ENCODE measurements at places on chromosomes 7 and 10.

DNA sequence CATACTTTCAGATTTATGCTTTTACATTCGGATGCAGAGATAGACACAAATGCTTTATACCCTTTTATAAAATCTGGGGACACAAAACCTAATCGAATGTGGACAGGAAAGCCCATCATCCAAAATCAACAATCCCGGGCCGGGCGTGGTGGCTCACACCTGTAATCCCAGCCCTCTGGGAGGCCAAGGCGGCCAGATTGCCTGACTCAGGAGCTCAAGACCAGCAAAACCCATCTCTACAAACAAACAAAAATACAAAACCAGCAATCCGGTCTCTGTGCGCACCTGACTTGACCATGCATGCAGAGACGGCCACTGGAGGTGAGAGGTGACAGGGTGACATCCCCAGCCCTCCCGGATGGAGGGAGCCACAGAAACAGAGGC lies 13.5 kb downstream of the COBL start:
- no peak for DNase-seq

GRCh38 chr10:68560943-68561864 lies 1.1 kb downstream of the TET1 start:
- DNase-seq = no peak

- DNase-seq = no peak
These were observed 67.0 kb upstream of the ARID5B start for GRCh38 chr10:61834519-61834918.

- DNase-seq = no peak
These were observed 652 bp downstream of the ATOH7 start for GRCh38 chr10:68231106-68231816.

- no peak for DNase-seq
These were observed 18.7 kb downstream of the TACR2 start for GRCh38 chr10:69397972-69398371.

DNA sequence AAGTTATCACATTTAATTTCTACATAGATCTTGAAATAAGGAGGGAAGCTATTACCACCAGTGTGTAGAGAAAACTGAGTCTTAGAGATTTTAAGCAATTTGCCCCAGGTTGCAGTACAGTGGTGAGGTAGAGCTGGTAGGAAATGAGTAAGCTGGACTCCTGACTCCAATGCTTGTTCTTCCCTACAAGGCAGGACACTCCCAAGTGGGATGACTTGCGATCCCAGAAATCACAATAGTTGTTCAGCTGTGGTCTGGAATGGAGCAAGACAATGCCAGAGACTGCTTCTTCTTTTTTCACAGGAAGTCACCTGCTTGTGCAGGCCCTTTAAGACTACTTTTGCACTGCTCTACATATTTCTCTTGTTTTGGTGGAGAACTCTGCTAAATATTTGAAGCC lies 327.2 kb upstream of the BMPER start:
- DNase-seq = no peak

DNA sequence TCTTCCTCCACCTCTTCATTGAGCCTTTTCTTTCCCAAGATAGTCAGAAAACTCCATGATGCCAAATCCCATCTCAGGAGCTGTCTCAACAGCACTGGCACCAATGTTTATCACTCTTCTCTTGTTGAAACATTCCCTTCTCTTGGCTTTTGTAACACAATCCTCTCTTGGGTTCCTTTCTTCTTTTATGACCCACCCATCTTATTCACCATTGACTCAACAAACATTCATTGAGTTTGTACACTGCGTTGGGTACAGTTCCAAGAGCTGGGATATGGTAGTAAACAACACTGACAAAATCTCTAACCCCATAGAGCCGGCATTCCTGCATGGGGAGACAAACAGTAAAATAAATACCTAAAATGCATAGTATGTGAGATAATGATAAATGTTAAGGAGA lies 577.5 kb downstream of the INHBA start:
- DNase-seq = no peak

GRCh38 chr10:131271195-131271880 lies 40.2 kb downstream of the TCERG1L start:
- no peak for DNase-seq

DNA sequence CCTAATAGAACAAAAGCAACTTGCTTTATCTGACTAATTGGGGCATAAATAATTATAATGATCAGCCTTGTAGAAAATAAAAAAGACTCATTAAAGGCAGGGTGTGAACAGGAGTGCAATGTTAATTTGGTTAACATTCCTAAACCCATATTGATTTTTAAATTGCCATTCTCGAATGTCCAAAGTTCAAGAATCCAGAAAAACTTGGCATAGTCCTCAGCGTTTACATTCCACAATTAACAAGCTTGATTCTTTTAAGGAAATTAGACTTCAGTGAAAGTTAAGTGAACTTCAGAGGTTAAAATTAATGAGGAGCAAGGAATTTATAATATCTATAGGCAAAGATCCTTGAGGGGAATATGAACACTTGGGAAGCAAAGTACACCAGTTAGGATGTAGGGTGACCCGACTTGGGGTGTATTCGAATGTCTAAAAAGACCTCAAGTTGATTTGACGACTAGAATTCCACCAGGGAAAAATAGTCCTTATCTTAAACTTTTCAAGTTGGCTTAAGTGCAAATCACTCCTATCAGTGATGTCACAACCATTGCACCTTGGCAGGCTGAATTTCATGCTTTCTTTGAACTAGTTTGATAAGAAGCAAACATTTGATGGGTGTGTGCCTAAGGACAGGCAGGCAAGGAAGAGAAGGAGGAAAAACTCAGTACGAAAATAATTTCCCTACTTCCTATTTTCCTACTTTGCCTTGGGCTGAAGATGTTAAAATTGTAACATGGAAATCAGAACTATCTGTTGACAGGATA lies 830.4 kb upstream of the COBL start:
- DNase-seq = no peak

- DNase-seq = no peak
These were observed 197.5 kb downstream of the ZNF438 start for GRCh38 chr10:30834153-30834552.

GRCh38 chr10:27253576-27253975 lies 13.0 kb upstream of the ACBD5 start:
- no peak for DNase-seq

GRCh38 chr7:127064-127598 lies 65.2 kb upstream of the FAM20C start:
- no peak for DNase-seq

DNA sequence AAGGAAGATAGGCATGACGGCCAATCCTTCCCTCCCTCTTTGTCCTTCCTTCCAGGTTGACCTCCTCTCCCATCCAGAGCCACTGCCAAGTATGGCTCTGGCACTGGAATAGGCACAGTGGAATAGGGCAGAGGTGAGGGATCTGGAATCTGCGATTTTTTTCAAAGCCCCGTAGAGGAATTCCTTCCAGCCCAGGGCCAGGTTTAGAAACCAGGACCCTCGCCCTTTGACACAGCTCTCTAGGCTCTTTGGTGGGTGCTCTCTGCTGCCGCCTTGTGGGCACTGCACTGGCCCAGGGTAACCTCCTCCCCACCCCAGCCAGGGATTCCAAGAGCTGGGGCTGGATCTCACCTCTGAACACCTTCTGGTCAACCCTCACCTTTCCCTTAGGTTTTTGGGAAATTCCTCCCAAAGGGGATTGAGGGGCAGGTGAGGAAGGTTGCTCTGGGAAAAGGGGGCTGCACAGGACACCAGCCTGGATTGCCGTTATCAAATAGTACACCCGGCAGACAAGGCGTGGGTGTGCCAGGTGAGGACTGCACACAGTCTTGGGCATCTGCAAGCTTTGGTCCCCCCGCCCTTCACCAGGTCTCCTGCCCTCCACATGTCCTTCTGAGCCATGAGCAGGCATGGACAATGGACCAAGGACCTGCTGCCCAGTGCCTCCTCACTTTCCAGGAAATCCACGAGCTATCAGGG lies 22.8 kb downstream of the C10orf105 start:
- no peak for DNase-seq

DNA sequence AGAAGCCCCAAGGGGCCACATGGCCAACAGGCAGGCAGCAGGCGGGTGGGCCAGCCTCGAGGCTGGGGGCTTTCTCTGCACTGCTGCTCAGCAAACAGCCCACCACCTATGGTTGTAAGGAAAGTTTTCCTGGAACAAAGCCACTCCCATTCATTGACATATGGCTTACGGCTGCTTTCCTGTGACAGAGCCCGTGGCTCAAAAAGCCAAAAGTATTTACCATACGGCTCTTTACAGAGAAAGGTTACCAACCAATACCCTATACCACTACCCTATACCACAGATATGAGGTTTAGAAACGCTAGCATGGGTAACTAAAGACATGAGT lies 152.7 kb downstream of the MAD1L1 start:
- DNase-seq = no peak

DNA sequence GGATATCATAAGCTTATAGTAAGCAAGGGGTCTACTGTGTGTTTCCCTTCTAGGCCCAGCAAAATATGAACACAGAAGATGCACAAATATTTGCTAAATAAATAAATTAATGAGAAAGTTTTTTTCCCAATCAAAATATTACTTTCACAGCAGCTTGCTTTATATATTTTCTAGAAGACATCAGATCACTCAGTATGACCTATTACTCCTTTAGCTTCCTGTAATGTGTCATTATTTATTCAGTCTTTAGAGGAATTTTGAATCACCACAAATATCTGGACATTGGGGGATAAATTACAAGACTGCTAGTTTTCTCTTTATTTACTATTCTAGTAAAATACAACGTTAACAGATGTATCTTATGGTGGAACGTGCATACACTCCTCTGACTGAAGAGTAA lies 765.8 kb upstream of the POM121L12 start:
- DNase-seq = no peak

- no peak for DNase-seq
These were observed 71.9 kb downstream of the SRI start for GRCh38 chr7:88147949-88148348.

GRCh38 chr10:132939957-132940790 lies 2.2 kb downstream of the CFAP46 start:
- DNase-seq = no peak

DNA sequence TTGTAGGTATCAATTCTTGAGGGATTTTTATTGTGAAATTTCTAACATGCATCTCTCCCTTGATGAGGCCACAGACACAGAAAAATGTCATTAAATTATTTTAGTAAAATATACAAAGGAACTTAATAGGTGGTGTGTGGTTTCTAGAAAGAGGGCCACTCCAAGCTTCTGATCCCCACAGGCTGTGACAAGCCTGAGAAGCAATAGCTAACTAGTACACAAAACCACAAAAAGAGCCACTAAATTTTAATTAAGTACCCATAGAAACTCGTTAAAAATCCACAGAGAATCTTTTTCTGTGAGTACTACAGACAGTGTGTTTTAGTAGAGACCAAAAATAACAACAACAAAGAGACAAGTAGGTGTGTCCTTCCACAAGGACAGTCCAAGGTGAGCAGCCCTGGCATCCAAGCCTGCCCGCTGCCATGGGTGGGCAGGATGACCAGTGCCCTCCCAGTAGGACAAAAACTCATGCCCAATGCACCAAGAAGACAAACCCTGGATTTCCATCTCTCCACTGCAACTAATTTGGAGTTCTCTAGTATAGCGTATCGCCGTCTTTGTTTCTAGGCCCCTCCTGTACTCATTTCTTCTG lies 81.0 kb downstream of the RNF216 start:
- no peak for DNase-seq

- no peak for DNase-seq
These were observed 40.4 kb upstream of the SMIM30 start for GRCh38 chr7:113158756-113159155.

- no peak for DNase-seq
These were observed 294.8 kb downstream of the MDFIC start for GRCh38 chr7:115216652-115217051.

GRCh38 chr7:68245688-68246087 lies 1249.1 kb downstream of the TYW1 start:
- DNase-seq = no peak

GRCh38 chr7:100152937-100153666 lies 4.4 kb downstream of the LAMTOR4 start:
- no peak for DNase-seq

DNA sequence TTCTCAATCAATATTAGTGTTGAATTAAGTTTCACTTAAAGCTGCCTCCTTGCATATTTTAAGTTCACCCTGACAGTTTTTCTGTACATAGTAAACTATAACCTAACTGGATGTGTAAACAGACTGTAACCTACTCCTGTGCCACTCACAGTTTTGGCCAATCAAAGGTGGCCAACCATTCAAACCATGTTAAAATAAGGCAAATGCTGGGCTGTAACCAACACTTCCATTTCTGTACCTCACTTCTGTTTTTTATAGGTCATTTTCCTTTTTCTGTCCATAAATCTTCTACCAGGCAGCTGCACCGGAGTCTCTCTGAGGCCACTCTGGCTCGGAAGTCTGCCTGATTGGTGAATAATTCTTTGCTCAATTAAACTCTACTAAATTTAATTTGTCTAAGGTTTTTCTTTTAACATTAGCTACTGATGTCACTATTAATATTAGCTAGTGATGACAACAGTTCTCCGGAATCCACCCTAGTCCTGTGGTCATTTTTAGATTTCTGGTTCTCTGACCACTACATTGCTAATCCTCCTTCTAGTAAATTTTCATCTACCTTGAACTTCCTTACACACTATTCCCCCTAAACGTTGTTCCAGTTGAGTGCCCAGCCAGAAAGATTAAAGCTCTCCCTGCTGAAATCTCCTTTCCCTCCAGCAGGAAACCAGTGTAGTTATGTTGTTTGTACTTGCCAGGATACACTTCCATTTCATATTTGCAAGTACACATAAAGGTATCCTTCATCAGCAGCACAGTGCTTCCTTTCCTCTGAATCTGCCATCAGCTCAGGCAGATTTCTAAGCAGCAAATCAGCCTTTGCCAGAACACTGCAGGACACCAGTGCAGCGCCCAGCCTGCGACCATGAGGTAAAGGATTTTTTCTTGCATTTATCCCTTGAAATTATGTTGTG lies 18.6 kb upstream of the IFIT2 start:
- no peak for DNase-seq

GRCh38 chr10:18607503-18608378 lies 43.6 kb downstream of the NSUN6 start:
- peak; percentile 18 for DNase-seq

DNA sequence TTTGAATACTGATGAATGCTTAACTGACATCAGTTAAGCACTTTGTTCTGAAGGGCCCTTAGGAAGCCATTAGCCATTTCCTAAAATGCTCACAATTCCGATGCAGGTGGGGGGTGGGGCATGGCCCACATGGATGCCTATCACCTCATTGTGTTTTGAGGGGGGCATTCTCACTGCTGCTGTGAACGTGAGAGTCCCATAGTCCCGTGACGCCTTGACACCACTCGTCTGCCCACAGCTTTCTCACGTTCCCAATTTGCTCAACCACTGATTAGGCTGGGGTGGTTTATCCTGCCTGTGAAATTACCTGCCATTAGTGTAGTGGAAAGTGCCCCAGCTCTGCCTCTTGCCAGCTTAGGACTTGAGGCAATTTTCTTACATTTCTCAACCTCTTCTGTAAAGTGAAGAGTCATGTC lies 31.9 kb downstream of the DUSP5 start:
- DNase-seq = peak; percentile 30

Measured in GM12864 (cell line).